Osteocyte (in vitro differentiated cells): ENCODE measurements at places on chromosomes 7 and 10. TPM values are rescaled to one million over a fixed set of nuclear protein-coding genes. Genes with fewer than 3 reads are reported as not detected.

DNA sequence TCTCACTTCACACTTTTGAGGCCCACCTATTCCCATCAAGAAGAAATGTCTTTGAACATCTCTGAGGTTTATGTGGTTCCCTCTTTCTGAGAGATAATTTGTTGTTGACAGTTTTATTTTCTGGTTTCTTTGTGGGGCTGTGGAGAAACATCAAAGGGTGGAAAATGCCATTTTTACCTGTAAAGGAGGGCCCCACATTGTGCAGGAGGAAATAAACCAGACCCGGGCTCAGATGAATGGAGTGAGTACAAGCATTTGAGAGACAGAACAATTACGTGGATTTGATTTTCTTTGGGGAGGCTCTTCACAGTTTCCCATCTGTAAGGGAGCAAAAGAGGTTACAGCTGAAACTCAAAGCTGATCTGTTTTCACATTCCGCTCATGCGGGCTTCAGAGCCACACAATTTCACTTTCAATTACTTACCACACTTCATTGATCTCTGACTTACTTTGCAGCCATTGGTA is 29.8 kb downstream of the ITPRIP start:
- no peak for DNase-seq

DNA sequence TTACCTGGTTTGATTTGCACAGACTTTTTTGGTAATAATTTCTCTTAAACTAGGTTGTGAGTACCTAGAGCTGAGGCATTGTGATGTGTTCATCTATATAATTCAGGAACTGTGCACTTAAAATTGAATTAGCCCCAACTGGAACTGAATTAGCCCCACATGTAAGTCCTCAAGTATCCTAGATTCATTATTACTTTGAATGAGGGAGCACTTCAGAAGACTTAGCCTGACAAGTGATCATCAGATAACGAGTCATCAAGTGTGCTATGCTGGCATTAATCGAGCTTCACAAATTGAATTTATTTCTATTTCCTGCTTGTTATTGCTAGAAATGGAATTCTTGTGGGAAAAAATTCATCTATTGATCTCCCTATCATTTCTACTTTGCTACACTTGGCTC is 323.4 kb upstream of the SEMA3D start:
- no peak for DNase-seq

GRCh38 chr7:131501930-131502685 is 54.3 kb downstream of the PODXL start:
- DNase-seq: no peak

GRCh38 chr10:45052700-45053099 is 52.0 kb downstream of the ZNF22 start:
- no peak for DNase-seq

- no peak for DNase-seq
Observed at GRCh38 chr7:150962553-150963399, 15.3 kb downstream of the KCNH2 start.

DNA sequence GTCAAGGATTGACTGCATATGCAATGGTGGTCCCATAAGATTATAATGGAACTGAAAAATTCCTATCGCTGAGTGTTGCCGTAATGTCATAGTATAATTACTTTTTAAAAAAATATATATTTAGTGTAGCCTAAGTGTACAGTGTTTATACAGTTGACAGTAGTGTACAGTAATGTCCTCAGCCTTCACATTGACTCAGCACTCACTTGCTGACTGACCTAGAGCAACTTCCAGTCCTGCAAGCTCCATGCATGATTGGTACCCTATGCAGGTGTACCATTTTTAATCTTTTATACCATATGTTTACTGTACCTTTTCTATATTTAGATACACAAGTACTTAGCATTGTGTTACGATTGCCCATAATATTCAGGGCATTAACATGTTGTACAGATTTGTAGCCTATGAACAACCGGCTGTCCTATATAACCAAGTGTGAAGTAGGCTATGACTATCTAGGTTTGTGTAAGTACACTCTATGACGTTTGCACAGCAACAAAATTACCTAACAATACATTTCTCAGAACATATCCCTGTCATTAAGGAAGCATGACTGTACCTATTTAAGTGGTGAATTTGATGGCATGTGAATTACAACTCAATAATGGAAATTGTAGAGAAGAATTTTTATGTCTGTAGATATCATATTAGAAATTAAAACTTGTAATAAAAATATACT is 40.9 kb downstream of the CCNY start:
- no peak for DNase-seq

DNA sequence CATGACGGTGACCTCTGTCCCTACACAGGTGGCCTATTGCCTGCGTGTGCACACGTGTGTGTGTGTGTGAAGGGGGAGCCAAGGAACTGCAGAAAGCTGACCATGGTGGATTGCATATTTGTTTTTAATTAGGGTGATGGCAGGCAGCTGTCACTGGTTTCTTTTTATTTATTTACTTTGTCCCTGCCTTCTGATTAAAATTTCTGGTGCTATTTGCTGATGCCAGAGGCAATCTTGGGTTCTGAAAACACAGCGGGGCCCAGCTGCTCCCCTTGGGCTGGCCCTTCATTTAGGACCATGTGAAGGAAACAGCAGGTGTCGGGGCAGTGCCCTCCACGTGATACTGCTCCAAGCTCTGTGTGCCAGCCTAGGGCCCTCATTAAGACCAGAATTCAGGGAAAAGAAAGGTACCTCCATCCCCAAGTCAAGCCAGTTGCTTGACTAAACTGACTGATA is 71.3 kb upstream of the PODXL start:
- DNase-seq: no peak

GPR22 gene
- total RNA-seq: not detected in 2 replicates

COL1A2 gene
- 7,492 and 7,869 TPM in 2 replicates for total RNA-seq

CCDC136 gene
- total RNA-seq: 10.8 and 13.3 TPM in 2 replicates

MYH16 gene
- total RNA-seq: not detected in 2 replicates
